NCI-H748 treated with DMSO at 0.1 percent for 48 hours (cell line): ENCODE measurements at places on chromosomes 2 and 18.
A peak's percentile ranks its signal among the peaks of the same experiment; 100 is the strongest.

GRCh38 chr2:44679584-44679983, 261.9 kb upstream of the SIX3 start:
- DNase-seq = no peak

DNA sequence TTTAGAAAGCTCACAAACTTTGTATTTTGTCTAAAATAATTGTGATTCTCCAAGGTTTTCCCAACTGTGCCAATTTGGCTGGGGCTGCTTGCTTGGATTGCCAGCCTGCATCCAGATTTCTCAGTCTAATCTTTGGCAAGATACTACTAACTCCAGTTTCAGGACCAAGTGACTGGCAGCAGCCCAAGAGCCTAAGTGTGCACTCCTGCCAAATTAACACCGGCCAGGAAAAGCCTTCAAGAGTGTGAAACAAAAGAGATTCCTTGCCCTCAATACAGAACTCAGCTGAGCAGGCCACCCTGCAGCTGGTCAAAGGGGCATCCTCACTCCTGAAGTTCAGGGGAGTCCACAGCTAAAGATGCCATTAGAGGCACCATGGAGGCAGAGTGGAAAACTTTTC, 589.0 kb upstream of the ACVR2A start:
- DNase-seq = no peak

- no peak for DNase-seq
Measured at GRCh38 chr2:17867133-17867532, 11.3 kb upstream of the KCNS3 start.

- no peak for DNase-seq
Measured at GRCh38 chr2:24832931-24833701, 39.9 kb downstream of the CENPO start.

DNA sequence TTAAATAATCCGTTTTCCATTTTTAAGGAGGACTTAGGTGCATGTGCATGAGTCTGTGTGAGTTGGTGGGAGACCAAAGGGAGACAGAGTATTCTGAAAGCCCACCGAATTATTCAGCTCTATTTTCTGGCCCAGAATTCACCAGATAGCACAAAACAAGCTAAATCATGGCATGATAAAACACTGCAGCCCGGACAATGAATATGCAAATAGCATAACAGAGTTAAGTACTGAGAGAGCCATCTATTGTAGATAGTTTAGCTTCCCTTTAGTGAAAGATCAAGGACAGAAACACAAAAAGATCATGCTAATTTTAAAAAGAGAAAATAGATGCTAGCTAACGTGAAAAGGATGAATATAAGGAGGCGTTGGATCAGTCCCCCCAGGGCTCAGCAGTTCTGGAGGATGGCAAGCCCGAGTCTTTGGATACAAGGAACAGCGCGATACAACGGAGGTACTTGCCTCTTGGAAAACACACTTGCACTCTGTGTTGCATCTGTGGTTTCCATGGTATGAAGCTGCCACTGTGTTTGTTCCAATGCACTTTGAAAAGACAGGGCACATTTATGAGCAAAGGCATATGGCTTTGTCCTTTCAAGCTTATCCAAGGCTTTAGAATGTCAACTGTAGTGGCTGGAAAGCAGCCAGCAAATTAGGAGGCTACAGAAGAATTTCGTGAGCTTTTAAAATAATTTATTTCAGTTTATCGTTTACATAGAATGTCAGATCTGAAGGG, 119.9 kb downstream of the LYPD1 start:
- peak; percentile 3 for DNase-seq

DNA sequence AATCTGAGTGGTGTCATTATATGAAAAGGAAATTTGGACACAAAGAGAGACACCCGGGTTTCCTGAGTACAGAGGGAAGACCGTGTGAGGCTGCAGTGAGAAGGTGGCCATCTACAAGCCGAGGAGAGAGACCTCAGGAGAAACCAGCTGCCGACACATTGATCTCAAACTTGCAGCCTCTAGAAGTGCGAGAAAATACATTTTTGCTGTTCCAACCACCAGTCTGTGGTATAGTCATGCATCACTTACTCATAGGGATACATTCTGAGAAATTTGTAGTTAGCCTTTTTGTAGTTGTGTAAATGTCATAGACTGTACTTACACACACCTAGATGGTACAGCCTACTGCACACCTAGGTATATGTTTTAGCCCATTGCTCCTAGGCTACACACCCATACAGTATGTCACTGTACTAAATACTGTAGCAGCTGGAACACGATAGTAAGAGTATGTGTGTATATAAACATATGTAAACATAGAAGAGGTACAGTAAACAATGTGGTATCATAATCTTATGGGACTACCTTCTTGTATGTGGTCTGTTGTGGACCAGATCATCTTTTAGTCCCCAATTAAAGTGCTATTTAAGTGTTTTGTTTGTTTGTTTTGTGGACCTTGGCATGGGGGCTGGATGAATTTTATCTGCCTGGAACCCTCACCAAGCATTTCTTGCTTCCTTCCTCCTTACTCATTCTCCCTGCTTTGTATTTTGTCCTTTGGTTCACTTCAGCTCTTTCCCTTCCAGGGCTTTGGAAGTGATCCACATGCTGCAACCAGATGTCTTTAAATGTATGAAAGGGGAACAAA, 38.3 kb upstream of the SESTD1 start:
- no peak for DNase-seq

DNA sequence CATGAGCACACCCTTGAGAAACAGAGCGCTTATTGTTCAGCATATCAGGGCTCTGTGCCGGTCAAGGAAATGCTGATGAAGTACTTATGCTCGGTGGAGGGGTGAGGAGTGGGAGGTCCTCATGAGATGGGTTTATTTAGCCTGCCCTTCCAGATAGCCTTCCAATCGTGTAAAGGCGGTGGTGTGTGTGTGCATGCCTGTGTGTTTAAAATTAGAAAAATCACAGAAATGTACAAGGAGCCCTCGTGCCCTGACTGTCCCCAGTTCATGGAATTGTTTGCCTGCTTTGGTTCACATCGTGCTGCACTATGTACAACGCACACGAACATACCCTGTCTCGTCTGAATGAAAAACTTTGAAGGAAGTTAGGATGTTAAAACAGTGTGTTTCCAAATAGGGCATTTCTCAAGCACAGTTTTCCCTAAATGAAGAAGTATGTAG, 158.6 kb downstream of the AQP4 start:
- no peak for DNase-seq

DNA sequence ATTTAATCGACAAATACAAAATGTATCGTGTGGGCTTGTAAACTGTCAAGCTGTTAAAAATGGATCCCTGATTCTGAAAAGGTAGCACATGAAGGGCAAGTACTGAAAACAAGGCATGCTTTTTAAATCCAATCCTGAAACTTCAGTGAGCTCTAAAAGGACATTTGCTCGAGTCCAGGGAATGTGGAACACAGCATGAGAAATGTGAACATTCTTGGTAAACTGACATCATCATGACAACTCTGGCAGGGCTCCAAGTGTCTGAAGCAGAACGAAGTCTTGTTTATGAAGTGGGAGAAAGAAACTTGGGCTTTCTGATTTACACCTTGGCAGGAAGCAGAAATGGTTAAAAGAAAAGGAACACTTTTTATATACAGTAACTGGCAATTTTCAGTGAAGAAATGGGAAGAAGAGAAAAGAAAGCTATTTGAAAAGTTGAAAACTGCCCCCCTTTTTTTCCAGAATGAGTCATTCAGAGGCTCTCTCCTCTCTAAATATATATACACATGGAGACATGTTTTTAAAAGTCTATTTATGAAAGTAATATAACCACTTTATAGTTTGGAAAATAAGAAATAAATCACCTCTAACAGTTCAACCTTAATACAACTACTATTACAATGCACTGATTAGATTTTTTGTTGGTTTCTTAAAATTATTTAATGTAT, 120.8 kb downstream of the GAREM1 start:
- DNase-seq = no peak

DNA sequence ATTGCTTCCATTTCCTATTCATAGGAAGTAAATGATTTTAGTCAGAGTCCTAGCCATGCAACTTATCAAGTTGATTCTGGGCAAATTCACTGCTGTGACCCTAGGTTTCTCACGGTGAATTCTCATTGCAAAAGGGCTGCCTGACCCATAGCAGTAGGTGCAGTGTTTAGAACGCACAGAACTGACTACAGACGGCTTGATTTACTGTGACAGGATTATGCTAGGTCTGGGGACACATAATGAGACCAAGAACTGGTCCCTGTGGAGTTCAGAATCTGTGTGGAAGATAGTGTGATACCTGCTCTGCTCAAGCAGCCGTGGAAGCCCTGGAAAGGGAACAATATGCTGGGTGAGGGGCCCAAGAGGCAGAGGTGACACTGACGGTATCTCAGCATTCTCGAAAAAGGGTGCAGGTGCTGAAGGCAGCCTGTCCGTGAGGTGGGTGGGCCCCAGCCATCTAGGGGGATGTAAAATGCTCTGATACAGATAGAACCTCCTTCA, 46.4 kb downstream of the ABCG8 start:
- no peak for DNase-seq

DNA sequence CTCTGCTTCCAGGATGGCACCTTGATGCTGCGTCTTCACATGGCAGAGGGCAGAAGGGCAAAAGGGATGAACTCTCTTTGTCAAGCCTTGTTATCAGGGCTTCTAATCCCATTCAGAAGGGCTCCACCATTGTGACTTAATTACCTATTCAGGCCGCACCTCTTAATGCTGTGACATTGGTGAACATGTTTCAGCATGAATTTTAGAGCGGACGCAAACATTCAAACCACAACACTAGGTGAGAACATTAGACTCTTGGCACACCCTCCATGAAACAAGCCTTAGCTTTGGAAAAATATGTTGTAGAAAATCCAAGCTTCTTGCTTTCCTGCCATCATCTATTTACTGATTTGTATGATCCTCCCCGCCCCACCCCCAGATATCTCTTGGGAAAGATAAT, 17.9 kb downstream of the DAW1 start:
- no peak for DNase-seq

GRCh38 chr2:46487667-46488335, 8.4 kb downstream of the TMEM247 start:
- DNase-seq = no peak

GRCh38 chr2:48852938-48853337, 97.4 kb upstream of the LHCGR start:
- DNase-seq = no peak

- DNase-seq = peak; percentile 72
Measured at GRCh38 chr2:192749611-192750200, 555.0 kb upstream of the TMEFF2 start.

DNA sequence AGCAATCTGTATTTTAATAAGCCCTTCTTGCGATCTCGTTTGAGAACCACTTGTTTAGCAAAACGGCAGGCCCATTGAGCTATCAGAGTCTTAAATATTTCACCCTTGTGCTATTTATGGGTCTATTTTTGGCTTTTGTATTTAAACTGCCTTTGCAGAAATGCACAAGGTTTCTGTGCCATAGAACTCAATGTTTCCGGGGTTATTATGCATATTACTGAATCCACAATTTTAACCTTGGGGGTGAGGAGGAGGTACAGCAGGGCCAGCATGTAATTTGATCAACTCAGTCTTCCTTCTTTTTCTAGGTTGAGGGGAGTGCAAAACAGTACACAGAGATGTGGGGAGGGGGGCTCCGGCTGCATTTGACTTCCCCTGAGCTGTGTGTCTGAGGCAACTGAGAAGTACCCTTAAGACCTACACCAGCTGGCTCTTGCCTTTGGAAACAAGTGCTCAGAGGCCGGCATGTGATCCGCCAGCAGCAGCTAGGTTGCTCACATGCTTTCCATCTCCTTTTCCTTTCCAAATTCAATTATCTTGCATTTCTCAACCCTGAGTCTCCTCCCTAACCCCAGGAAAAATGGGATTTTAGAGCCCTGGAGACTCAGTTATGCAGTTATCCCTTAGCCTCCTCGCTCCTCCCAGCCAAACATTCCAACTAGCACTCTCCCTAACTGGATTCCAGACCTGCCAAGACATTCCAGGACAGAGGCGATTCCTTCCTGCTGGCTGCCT, 103.0 kb downstream of the HNRNPLL start:
- DNase-seq = no peak

GRCh38 chr18:78406743-78407465, 572.7 kb upstream of the SALL3 start:
- DNase-seq = peak; percentile 89

DNA sequence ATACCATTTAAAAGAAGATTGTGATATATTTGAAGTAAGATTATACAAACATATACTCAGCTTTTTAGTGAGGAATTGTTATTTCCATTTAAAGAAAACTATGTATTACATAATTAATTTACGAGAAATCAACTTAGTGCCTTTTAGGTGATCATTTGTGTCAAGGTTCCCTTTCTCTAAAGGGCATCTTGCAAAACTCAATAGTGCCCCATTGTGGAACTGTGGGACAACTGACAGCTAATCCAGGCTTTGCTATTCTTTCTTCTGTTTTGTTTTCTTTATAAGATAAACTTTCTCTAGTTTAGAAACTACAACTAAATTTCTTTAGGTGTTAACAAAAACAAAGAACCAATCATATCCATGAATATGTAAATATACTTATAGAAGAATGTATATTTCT, 24.3 kb upstream of the VIT start:
- DNase-seq = no peak

- DNase-seq = no peak
Measured at GRCh38 chr18:39611381-39612100, 2045.9 kb upstream of the CELF4 start.

DNA sequence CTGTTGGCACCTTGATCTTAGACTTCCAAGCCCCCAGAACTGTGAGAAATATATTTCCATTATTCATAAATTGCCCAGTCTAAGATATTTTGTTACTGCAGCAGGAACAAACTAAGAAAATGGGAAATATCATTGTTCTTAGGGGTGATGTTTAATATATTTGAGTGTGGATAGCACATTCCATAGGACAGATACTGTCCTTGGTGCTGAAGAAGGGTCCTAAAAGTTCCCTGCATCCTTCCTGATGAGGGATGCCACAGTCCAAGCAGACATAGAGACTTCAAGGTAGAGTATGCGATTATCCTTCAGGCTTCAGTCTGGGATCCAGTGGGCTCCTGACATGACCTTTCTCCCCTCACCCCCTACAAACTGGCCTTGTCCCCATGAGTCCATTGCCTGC, 689.0 kb downstream of the TDRD15 start:
- DNase-seq = no peak

DNA sequence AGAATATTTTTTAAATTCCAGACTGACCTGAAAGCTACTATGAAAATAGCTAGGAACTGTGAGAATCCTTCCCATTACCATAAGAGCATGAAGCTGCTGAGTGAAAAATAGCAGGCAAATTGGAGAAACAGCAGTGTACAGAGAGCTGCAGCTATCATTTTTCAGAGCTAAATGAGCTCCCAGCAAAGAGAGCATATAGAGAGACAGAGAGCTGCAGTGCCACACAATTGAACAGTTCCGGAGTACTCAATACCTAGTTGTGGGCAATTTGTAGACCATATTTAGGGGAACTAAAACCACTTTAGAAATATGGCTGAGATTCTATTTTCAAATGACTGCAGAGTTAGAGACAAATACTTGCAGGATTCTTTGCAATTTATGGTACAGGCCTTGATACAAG, 645.3 kb downstream of the STK39 start:
- DNase-seq = no peak
